Activated CD4-positive, alpha-beta T cell treated with anti-CD3 and anti-CD28 coated beads, Interleukin-2, amount 50 U/mL, for 48 hours (primary cell): ENCODE measurements at places on chromosomes 1 and 21.

GRCh38 chr1:90512441-90512840, 204.7 kb downstream of the BARHL2 start:
- no peak for DNase-seq

- no peak for DNase-seq
Observed at GRCh38 chr1:184988506-184988905, 14.2 kb upstream of the NIBAN1 start.

GRCh38 chr1:14999441-14999840, 154.1 kb upstream of the TMEM51 start:
- DNase-seq: no peak

DNA sequence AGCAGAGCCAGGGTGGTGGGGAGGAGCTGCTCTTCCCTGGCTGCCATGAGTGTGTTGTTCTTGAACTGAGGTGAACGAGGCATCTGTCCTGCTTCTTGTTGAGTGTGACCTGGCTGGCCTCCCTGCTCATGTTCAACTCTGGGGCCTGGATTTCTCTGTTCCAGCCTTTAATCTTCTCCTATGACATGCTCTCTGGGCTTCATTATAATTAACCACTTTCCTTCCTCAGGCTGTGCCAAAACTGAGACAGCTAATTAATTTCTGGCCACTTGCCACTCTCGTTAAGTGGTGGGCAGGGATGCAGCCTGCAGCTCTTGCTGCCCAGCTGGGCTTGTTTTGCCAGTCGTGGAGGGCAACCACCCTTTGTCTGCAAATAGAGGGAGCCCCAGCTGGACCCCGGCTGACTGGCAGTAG, 23.3 kb downstream of the OPRD1 start:
- no peak for DNase-seq

DNA sequence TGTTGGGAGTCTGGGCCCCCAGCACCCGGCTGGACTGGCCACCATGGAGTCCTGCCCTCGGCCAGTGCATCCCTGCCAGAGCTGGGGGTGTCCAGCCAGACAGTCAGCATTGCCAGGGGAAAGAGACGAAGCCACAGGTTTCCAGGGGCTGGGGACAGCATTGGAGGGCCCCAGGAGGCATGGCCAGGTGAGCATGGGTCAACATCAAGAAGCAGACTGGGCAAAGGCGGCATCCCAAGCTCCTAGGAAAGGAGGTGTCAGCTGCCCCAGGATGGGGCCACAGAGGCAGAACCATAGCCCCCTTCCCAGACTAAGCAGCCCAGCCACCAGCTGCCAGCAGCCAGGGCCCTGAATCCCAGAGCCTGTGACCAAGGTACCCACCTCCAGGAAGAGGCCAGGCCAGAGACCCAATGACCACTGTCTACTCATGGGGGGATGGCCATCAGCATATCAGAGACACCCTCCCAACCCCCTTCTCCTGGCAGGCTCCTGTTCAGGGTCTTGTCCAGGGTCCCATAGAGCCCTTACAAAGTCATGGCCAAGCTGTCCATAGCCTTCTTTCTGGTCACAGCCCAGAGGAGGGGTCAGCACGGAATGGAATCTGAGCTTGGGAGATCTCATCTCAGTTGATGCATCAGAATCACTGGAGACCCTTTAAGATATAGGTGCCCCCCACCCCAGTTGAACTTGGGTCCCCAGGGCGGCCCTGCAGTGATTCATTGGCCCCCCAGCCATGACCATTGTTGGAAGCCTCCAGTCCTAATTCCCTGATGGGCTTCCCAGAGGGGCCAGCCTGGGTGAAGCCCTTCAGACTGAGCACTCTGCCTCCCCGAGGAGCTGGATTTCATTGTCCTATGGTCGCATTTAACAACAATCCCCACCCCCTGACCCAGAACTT, 32.5 kb downstream of the WNT3A start:
- no peak for DNase-seq
